Astrocyte of the cerebellum (primary cell): ENCODE measurements at places on chromosomes 3 and 15.

- no peak for DNase-seq
Observed at GRCh38 chr3:155889952-155890351, 19.5 kb downstream of the GMPS start.

DNA sequence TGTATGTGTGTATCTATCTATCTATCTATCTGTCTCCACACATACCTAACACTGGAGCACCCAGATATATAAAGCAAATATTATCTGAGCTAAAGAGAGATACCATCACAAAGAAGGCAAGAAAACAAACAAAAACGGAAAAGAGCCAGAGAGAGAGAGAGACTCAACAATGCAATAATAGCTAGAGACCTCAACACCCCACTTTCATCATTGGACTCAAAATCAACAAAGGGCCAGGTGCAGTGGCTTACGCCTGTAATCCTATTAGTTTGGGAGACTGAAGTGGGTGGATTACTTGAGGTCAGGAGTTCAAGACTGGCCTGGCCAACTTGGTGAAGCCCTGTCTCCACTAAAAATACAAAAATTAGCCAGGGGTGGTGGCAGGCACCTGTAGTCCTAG lies 23.4 kb downstream of the NCBP2 start:
- no peak for DNase-seq

- DNase-seq = no peak
Observed at GRCh38 chr3:154132777-154133375, 11.7 kb downstream of the ARHGEF26 start.

GRCh38 chr3:126439968-126440708 lies 35.6 kb downstream of the ZXDC start:
- no peak for DNase-seq

- DNase-seq = no peak
Observed at GRCh38 chr3:13057282-13058040, 15.8 kb downstream of the IQSEC1 start.

DNA sequence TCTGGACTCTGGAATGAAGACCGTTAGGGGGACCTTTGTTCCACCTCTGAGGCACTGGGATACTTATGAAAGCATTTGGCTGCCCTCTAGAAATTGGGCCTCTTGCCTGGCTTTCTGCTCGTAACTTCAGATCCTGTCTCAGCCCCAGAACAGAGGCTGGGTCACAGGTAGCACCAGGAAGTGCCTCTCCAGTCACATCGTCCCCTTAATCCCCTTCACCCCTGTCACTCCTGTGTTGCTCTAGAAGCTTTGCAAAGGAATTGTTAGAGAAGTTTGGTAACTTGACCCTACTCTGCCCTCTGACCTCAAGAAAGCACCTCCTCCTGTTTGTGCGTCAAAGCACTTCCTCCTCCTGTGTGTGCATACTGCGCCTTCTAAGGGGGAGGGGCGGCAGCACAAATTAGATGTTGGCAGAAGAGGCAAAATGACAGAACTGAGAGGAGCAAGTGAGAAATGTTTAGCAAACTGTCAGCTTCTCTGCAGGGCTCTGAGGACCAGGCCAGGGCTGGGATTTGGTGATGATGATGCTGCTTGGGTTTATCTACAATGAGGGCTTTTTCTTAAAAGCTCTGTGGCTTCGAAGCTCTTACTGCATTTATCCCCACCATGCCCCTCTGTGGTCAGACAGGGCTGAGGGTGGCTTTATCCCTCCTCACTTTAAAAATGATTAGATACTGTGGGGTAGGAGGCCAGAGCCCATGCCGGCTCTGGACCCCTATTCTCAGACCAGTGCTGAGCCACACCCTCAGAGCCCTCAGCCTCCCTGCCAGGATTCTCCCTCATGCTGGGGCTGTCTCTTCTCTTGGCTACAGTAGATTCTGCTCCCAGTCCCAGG lies 76.2 kb downstream of the LARS2 start:
- DNase-seq = no peak

DNA sequence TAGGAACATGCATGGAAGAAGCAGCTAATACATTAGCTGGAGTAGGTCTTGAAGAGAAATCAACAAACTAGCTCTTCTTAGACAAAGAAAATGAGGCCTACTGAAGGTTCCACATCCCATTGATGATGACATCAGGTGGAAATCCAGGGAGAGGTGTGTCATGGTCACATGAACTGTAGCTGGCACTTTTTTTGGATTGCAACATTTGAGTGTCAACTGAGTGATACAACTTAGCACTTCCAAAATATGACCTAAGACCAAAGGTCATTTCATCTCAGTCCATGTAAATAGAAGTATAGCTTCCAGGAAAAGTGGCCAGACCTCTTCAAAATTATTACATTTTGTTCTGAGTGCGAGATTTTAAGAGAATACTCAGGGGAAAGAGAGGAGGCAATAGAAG lies 117.2 kb upstream of the MEIS2 start:
- no peak for DNase-seq

GRCh38 chr3:13060341-13060910 lies 12.8 kb downstream of the IQSEC1 start:
- no peak for DNase-seq

GRCh38 chr3:150623945-150624344 lies 20.8 kb downstream of the SELENOT start:
- DNase-seq = no peak

DNA sequence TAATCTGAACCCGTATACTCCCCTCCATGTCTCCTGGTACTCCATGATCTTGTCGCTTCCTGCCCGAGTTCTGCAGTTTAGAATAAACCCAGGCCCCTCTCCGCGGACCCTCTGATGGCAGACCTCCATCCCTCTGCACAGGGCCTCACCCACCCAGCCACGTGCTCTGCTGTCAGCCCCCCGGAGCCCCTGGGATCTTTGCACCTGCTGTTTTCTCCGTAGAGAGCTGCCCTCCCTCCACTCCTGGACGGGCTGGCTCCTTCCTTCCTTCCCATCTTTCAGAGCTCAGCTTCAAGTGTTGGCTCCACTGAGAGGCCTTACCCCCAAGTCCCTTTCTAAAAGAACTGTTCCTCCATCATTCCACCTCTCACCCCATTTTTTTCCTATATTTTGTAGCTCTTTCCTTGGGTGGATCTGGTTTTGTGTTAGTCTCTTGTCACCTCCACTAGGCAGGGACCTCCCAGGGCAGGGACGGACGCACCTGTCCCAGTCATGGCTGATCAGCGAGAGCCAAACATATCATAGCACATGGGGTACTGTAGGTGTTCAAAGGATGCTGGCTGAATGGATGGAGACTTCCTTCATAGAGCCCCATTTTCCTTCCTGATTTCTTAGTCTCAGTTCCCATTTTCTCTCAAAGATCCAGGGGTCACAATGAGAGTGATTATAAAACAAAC lies 106.6 kb downstream of the VGLL4 start:
- no peak for DNase-seq

- DNase-seq = no peak
Observed at GRCh38 chr15:54119051-54119450, 140.8 kb downstream of the UNC13C start.

DNA sequence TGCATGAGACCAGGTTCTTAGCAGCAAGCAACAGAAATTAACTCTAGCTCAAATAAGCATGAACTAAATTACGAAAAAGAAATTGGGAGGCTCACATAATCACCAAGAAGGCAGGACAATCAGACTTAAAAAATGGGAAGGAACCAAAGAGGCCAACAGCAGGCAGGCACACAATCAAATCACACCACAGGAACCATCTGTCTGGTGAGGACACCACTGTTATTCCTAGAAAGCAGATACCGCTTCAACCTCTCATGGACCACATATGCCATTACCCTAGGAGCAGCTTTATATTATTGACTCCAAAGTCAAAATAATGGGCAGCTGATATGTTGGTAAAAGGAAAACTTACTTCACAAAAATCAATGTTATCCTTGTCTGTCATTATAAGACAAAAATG lies 51.6 kb downstream of the SUCLG2 start:
- DNase-seq = no peak

DNA sequence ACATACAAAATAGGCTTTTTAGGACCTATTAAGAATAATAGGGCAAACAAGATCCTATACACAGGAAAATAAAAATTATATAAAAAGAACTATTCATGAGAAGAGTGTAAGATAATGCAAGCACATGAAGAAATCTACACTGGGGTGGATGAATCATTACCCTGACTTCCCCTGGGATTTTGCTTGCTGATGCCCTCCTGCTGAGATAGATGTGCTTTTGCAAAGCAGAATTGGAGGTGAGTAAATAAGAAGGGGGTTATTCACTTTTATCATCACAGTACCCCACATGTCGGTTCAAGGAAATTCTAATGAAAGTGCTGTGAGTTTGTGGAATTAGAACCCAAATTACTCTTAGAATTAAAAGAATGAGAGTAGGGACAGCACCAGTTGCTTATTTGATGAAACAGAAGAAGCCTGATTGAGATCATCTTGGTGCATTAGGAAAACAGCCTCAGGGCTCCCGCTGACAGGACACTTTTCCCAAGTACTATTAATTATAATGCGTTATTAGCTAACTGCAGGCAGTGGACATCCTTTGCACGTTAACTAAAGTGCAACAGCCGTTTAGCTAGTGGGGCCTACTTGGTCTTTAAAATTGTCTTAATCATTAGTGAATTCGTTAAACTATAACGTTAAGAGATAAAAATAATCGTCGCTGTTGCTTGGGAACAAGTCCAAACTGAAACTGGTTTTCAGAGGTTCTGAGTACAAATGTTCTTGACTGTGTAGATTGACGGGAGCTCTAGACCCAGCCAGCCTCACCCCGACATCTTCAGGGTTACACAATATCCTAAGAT lies 48.4 kb downstream of the SLC2A2 start:
- DNase-seq = no peak

DNA sequence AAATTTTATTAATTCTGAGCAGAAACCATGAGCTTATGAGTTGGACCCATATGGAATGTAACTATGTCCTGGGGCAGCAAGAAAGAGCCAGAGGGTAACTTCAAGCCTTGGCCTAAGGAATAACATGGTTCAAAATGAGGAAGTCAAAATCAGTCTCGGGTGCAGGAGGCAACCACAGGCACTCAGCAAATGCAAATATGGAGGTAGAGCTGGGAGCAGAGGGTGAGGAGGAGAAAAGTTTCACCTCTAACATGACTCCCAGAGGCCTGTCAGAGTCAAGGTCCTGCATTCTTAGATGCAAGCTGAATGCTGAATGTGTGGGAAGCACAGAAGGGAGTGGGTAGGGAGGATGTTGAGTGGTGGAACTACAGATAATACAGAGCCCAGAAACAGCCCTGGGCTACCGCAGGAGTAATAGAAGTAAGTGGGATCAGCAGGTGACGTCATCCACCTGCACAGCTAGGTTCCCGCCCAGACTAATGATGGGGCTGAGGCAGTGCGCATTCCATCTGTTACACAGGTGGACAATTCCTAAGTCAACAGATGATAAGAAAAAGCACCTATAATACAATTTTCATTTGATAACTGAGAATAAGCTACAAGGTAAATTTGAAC lies 279.8 kb upstream of the ARRDC4 start:
- no peak for DNase-seq

DNA sequence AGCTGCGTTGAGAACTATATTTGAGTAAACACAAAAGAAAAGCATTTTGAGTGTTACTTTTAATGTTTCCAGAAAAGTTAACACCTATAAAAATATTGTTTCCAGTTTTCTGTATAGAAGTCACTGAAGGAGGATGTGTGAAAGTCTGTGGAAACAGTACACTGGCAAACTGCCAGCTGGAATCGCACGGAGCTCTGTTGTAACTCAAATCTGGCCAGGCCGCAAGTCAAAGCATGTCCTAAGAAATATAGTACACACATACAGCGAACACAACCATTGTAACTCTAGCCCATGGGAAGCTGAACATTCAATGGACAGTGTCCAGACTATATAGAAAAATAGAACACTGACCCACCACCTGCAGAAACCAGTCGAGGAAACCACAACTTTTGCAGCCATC lies 657.2 kb downstream of the FHIT start:
- peak; percentile 53 for DNase-seq

DNA sequence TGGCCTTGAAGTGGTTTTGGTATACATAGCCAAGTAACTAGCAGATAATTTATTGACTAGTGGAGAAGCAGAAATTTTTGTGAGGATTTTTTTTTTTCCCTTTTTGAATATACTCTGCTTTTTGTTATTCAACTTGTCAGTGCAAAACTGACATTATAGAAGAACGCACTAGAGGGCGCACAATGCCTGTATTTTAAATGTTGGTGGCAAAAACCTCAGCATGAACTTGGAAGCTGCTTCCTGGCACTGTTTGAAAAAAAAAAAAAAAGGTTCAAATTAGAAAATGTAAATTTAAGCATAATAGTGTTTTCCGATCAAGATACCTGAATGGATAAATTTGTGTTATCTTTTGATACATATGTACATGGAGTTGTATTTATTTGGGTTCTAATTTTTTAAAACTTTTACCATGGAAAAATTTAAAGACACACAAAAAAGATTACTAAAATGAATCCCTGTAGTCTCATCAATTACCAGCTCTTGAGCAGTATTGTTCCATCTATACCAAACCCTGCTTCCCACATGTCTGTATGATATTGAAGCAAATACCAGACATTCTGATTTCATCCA lies 56.0 kb downstream of the SLC25A26 start:
- DNase-seq = peak; percentile 76

DNA sequence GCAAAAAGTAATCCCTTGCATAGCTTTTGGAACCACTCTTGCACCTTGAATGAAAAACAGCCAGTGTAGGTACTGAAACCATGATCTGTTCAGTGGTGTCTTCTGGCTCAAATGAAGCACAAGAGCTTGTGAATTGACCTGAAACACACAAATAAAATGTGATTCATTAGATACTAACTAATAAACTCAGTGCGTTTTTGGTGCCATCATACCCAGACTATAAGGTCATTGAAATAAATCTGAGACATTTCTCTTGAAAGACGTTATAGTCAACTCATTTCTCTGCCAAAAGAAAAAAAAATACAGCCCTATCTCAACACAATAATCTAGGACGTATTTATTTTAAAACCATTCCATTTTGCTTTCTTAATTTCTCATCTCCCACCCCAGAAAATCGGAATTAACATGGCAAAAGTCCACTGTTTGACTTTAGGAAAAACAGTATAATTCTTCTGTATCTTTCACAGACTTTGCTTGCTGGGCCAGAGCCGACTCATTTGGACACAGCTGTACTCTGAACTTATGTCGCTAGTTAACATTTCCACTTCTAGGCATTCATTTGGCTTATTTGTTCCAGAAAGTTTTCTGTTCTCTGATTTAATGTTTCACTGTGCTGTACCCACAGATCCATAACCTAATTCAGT lies 284.9 kb upstream of the TBL1XR1 start:
- DNase-seq = no peak

- DNase-seq = no peak
Observed at GRCh38 chr15:101198800-101199199, 53.0 kb downstream of the CHSY1 start.

DNA sequence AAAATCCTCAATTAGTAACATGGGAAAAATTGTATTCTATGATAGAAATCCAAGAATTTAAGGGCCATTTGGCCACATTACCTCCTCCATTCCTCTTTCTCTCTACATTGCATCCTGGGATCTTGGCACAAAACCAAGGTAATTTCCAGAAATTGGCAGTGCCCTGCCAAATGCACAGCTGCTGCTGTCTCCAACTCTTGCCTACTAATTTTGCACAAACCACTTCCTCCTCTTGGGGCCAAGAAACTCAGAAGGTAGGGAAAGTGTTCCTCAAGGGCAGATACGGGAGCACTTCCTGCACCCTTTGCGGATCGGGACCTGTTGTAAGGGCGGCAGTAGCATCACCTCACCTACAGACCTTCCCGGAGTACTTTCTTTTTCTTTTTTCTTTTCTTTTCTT lies 57.8 kb downstream of the MAP3K13 start:
- DNase-seq = peak; percentile 12

- peak; percentile 60 for DNase-seq
Observed at GRCh38 chr3:59502806-59503205, 453.0 kb upstream of the CFAP20DC start.

- no peak for DNase-seq
Observed at GRCh38 chr3:34008191-34008590, 209.8 kb downstream of the PDCD6IP start.
